Muscle of leg (tissue), 16 donors: ENCODE measurements at places on chromosomes 5 and 9.

- DNase-seq: no peak
Measured at GRCh38 chr9:137784641-137785513, 92.7 kb upstream of the CACNA1B start.

DNA sequence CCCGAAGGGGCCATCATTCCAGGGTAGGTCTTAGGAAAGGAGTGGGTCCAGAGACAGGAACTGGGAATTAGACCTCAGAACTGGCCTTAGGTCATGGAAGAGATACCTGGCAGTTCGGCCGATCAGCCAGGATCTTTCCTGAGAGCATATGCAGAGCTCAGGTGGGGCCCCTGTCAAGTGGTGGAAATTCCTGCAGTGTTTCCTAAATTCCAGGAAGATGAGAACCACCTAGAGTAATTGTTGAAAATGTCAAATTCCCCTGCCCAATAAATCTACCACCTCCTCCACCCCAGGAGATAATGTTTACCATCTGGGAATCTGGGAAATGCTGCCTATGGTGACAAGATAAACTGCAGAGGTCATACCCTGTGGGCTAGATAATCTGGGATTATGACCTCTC, 14.6 kb downstream of the TMEM171 start:
- DNase-seq: no peak

DNA sequence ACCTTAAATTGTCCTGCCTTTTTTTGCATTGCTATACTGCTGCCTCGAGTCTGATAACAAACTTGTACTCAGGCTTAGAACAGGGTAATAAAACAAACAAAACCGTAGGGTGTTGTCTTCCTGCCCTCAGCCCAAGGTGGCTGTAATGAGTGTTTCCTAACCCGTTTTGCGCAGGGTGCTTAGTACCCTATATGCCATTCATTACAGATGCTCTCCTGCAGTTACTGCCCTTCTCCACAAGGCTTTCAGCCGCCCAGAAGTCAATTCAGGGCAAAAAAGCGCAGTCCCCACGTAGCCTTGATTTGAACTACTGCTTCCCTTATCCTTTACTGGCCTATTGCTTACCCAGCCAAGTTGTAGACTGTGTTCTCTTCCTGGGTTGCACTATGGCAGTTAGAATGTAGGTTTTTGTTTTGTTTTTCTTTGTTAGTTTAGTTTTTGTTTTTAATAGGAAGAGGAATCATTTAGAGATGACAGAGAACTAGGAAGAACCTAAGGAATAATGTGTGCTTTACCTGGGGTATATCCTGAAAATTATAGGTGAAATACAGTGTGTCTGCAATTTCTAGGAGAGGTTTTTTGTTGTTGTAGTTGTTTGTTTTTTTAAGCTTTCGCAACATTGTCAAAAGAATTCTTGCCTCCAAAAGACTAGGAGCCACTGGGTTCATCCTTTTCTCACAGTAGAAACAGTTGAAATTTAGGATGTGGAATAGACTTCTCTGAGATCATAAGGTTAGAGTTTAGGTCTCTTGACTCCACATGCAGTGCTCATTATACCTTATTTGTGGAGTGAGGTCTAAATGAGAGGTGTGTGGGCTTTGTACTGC, 1.3 kb downstream of the HMGXB3 start:
- DNase-seq: peak; percentile 65

GRCh38 chr9:135945969-135946368, 15.2 kb downstream of the UBAC1 start:
- no peak for DNase-seq

- DNase-seq: no peak
Measured at GRCh38 chr9:95736370-95736769, 139.1 kb upstream of the ERCC6L2 start.

- DNase-seq: no peak
Measured at GRCh38 chr5:136120529-136120928, 12.1 kb upstream of the SMAD5 start.

DNA sequence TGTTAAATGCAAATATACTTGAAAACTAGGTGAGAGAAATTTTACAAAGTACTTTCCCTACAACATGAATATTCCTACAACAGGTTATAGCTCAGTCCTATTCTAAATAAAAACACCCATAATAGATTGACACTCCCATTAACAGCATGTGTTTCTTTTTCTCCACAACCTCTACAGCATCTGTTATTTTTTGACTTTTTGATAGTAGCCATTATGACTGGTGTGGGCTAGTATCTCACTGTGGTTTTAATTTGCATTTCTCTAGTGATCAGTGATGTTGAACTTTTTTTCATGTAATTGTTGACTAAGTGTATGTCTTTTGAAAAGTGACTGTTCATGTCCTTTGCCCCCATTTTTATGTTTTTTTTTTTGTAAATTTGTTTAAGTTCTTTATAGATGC, 1506.1 kb upstream of the CDH9 start:
- no peak for DNase-seq

DNA sequence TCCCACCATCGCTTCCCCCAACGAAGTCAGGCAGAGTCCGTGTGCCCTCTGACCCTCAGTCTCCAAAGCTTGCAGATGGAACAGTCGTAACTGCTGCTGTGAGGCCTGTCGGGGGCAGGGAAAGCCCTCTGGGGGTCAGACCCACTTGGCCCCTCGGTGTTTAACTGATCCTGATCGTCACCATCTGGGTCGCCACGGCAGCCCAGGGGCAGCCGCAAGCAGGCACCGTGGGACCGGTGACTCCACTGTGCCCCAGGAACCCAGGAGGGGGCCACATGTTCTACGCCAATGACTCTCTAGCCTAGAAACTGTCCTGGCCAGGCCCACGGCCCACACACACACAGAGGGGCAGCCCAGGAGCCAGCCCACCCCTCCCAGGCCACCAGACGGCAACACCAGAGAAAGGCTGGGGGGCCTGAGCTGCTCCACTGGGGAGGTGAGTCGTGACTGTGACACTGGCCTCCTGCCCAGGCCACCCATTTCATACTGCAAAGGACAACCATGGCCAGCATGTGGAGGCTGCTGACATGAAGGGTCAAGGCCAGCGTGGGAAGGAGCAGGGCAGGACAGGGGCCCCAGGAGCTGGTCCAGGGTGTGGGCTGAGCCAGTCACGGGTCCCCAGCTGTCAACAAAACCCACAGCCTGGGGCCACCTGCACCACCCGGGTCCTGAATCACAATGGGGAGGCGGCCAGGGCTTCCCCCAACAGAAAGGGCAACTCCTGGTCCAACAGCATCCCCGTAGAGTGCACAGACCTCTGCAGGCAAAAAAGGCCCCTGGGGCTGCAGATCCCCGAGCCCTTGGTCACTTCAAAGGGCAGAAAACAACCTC, 20.8 kb downstream of the VAV2 start:
- no peak for DNase-seq

DNA sequence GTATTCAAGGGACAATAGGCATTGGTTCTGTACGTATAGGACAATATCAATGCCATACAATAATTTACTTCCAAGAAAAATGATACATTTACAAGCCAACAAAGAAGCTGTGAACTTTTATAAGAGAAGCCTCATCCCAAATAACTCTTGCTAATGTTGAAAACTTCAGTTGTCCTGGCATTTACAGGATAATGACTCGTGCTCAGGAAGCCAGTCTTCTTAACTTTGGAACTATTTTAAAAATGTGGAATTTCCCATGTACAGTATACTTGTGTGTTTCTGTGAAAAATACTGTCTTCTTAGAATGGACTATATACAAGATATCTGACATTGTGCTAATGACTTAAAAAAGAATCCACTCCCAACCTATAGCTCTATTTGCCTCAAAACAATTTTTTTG, 1479.3 kb upstream of the CDH9 start:
- DNase-seq: no peak

DNA sequence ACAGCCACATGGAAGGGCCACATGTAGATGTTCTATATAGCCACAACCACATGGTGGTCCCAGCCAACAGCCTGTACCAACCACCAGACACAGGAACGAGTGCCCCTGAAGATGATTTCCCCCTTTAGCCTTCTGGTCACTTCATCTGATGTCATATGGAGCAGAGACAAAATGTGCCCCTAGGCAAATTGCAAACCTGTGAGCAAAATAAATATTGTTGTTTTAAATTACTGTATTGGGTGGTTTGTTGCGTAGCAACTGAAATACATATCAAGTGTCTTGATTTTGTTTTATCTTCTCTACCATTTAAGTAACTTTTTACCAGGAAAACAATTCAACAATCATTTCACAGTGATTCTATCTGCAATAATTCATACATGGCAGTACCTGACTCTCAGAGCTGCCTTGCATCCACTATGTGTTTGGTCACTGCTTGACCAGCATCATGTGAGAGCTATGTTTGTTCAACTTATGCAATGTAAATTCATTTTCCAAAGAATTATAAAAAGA, 142.5 kb upstream of the VLDLR start:
- DNase-seq: no peak

DNA sequence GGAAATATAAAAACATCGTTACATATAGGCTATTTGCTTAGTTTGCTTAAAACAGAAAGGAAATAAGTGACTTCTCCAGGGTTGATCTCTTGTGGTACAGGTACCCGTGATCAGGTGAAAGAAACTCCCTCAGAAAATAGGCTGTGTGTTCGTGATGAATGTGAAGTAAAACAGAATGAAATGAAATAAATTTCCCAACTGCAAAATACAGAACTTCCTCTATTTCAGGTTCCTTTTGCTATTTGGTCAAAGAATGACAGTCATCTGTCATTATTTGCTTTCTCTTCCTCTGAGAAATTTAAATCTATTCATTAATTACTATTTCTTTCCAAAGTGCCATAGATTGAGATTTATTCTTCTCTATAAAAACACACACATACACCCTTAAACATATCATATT, 408.1 kb downstream of the FAM170A start:
- DNase-seq: no peak

DNA sequence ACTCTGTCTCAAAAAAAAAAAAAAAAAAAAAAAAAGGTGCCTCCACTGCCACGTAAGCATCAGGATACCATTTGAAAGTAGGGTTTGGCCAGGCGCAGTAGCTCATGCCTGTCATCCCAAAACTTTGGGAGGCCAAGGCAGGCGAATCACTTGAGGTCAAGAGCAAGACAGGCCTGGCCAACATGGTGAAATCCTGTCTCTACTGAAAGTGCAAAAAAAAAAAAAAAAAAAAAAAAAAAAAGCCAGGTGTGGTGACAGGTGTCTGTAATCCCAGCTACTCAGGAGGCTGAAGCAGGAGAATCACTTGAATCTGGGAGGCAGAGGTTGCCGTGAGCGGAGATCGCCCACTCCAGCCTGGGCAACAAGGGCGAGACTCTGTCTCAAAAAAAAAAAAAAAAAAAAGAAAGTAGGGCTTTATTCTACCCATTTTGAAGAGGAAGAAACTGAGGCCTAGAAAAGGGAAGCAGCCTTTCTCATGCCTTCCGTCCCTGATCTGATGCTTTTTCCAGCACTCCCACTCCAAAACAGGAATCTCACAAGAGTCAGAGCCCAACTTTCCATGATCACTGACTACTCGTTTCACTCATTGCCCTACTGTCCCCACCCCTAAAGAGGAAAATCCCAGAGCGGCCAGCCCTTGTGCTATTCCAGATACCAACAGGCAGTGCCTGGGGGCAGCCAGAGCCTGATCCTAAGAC, 16.3 kb upstream of the CCIN start:
- peak; percentile 44 for DNase-seq

DNA sequence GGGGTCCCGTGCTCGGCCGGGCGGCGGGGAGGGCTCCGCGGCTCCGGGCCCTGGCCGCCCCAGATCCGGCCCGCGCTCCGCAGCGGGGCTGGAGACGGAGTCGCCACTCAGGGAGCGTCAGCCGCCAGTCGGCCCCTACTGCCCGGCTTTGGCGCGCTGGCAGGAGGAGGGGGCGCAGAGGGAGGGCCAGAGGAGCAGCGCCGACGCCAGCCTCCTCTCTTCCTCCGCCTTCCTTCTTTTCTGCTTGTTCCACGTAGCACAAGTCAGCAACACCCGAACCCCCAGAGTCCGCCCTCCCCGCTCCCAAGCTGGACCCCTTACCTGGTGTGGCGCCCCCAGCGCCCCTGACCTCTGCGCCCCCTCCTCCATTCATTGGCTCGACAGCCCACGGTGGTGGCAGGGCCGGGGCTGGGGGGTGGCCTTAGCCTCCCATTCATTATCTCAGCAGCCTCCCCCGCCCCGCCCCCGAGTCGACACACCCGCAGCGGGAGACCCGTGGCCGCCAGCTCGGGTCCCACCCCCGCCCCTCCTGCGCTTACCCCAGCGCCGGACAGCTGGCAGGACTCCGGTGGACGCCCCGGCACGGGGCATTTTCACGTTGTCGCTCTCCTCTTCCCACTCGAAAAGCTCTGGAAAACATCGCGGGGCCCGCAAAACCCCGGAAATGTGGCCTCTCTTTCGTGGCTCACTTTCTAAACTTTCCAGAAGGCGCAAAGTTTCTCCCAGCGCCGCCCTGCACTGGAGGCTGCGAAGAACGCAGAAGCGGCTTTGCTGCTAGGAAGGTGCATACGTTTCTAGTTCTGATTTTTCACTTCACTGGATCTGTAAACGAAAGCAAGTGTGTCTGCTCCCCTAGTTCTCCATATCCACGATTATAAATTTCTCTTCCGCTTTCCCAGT, at the start of gene LPAR1:
Gene LPAR1, minus strand, starts transcription at position 140 of the 900 bp plus-strand sequence. CDS start 66,353 bp downstream, outside the sequence.
- DNase-seq: peak; percentile 90

DNA sequence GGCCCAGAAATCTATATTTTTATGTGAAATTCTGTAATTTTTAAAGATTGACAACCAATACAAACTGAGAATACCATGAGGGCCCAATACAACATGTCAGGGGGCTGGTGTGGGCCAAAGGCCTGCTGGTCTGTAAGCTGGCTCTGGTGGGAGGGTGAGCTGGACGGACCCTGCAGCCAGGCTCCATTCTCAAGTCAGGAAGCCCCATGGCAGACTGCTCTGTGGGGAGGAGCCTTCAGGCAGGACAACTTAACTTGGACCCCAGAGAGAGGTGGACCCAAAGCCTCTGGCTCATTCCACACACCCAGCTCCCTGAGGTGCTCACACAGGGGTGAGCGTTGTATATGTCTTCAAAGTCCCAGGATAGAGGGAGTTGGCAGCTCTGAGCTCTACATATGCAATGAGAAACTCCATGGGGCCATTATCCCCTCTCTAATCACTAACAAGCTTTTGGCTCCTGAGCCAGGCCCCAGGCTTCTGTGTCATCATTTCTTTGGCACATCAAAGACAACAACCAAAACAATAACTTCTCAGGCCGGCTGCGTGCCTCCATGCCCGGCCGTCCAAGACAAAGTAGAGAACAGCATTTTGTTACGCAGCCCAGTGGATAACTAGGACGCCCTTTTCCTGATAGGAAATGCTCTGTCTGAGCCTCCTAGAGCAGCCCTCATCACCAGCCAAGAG, 6.4 kb downstream of the SEPTIN8 start:
- DNase-seq: no peak
